HL-60 (cell line): ENCODE measurements at places on chromosomes 12 and 14.

DNA sequence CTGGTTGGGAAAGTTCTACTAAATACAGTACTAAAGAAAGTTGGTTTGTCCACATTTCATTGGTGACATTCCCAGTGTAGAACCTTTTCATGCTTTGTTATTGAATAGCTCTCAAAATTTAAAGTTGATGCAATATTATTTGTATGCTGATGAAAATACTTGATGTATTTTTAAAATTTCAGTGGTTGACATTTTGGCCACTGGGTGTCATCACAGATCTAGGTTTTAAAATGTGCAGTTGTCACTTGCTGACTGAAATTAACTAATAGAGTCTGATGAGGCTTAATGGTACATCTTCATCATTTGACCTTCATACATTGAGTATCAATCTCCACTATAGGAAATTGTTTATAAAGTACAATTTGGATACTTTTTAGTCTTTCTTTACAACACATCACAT, 37.1 kb downstream of the CMAS start:
- no peak for DNase-seq

GRCh38 chr12:3797531-3798048, 44.7 kb upstream of the CRACR2A start:
- peak; percentile 13 for DNase-seq

DNA sequence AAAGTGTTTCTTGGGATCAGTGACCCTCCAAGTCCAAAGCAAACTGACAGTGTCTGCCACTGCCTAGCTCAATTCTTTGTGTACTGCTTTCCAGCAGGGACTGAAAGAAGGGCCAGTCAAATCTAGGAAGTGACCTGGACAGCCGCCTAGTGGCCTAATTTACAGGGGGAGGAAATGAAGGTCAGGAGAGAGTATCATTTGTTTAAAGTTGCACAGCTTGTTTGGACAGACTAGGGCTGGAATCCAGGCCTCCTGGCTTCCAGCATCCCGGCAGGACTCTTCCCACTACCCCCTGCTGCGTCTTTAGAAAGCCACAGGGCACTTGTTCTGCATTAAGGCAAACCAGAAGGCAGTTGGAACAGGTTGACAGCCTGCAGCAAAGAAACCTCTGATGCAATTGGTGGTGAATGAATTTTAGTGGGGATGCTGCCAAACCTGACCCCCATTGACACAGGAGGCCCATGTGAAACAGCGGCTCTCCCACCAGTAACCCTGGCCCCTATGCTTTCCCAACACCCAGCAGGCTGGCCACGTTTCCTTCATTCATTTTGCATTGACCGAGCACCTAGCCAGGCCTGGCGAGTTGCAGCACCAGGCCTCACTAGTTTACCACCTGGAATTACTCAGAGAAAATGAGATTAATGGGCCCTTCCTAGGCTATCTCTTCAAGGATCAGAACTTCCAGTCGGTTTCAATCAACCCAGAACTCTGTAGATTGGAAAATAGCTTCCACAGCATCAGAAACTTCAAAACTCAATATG, 28.2 kb downstream of the GALNT16 start:
- no peak for DNase-seq

- no peak for DNase-seq
Observed at GRCh38 chr12:512933-513332, 53.2 kb downstream of the B4GALNT3 start.

- no peak for DNase-seq
Observed at GRCh38 chr14:77825895-77826519, 26.1 kb downstream of the ADCK1 start.

DNA sequence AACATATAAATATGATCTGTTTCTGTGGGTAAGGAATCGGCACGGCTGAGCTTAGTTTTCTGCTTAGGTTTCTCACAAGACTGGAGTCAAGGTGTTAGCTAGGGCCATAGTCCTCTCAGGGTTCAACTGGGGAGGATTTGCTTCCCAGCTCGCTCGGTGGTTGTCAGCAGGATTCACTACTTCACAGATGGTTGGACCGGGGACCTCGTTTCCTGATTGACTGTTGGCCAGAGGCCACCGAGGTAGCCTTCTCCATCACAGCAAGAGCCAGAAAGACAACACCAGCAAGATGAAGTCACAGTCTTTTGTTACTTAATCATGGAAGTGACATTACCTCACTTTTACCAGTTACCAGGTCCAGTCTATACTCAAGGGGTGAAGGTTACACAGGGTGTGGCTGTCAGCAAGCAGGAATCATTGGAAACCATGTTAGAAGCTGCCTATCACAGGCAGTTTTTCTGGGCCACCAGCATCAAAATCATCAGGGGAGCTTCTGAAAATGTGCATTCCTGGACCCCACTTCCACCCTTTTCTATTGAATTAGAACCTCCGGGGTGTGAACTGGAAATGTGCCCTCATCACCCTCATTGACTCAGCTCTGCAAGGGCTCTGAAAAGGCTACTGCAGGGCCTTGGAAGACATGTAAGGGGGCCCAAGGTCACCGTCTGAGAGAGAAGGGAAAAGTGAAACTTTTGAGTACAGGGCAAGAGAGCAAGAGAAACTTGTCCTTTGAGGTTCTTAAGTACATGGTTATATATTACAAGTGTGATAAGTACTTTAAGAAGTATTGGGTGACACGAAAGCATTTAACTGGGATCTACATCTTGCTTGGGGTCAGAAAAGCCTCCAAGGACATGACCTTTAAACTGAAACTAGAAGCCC, 10.9 kb downstream of the COPS7A start:
- DNase-seq: no peak

- no peak for DNase-seq
Observed at GRCh38 chr12:123936956-123937706, 35.5 kb downstream of the CCDC92 start.

DNA sequence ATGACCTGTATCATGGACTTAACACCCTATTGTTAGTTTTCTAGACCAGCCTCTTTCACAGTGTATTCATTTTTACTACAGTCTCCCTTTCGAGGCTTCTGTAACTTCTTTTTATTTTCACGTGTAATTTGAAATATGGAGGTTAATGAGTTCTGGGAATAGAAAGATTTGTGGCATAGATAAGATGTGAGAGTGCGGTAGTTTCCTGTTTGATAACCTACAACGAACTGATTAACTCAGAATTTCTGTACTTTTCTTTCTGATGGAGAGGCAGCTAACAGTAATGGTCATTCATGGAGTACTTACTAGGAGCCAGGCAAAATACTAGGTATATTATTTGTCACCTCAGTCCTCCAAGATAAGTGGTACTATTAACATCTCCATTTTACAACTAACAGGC, 21.2 kb downstream of the POLR3B start:
- DNase-seq: no peak

GRCh38 chr12:123741937-123742572, 20.0 kb upstream of the DNAH10 start:
- no peak for DNase-seq

GRCh38 chr12:104686196-104686595, 229.4 kb downstream of the CHST11 start:
- DNase-seq: no peak

DNA sequence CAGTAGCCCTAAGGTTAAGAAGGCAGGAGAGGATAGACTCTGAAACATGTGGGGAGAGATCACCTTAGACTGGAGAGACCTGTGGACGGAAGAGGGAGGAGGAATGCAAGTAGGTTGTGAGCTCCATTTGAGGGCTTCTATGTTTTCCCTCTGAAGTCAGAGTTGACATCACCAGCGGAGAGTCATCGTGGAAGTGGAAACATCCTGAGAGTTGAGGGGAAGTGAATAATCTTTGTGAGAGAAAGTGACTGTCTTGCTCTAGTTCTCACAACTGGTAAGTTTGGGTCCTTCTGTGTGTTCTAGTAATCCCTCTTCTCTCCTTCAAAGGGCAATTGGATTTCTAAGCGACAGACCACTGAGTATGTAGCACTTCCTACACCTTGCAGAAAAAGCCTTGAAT, 103.6 kb upstream of the CCND2 start:
- DNase-seq: no peak

DNA sequence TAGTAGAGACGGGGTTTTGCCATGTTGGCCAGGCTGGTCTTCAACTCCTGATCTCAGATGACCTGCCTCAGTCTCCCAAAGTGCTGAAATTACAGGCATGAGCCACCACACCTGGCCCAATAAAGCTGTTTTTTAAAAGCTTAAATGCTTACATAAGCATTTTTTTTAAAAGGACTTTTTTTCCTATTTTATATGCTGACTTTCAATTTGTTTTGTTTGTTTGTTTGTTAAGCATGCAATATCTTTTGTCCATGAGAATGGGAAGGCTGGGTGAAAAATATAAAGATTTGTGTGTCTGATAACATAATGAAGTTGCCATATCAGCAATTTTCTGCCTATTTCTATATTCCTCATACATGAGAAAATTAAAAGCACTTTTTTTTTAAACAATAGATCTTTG, 17.0 kb upstream of the SLC2A13 start:
- DNase-seq: no peak

DNA sequence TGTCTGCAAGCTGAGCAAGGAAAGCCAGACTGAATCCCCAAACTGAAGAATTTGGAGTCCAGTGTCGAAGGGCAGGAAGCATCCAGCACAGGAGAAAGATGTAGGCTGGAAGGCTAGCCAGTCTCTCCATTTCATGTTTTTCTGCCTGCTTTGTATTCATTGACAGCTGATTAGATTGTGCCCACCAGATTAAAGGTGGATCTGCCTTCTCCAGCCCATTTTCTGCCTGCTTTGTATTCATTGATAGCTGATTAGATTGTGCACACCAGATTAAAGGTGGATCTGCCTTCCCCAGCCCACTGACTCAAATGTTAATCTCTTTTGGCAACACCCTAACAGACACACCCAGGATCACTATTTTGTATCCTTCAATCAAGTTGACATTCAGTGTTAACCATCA, 85.3 kb downstream of the PLBD1 start:
- no peak for DNase-seq

DNA sequence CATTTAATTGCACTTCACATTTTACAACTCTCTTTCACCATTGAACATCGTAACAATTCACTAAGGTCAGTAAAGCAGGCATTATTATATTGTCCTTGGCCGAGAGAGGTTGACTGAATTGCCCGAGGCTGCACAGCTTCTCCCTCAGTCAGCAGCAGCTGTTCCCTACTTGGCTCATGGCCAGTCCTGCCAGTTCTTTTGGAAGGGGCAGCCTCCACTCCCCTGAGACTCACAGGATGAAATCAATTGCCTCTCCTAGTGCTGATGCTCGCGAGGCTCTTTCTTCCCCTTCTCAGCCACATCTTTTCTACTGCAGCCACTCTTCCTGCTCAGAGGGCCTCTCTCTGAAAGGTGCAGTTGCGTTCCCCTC, 79.9 kb upstream of the KCNA1 start:
- peak; percentile 4 for DNase-seq

GRCh38 chr14:20631880-20632389, 9.6 kb downstream of the OR6S1 start:
- DNase-seq: no peak

GRCh38 chr12:46158501-46158900, 110.3 kb downstream of the SLC38A1 start:
- DNase-seq: no peak

- DNase-seq: no peak
Observed at GRCh38 chr12:104407922-104408321, 48.8 kb upstream of the CHST11 start.

GRCh38 chr12:64582862-64583261, 27.4 kb upstream of the RASSF3 start:
- DNase-seq: no peak

GRCh38 chr14:97120204-97120603, 323.0 kb downstream of the VRK1 start:
- no peak for DNase-seq

DNA sequence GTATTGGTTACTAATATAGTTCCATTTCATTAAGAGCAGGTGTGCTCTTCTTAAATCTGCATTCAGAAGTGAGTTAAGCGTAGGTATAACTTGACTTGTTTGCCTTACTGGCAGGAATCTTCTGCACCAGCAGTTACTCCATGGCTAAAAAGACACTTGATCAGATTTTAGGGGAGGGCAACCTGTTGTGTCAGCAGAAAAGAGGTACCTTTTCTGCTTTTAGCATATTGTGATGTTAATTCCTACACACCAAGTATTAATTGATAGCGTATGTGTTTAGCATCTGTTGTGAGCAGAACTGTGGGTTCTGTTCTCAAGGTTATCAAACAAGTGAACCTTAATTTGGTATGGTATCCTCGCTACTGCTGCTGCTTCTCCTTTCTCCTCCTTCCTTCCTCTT, 38.3 kb downstream of the TTLL5 start:
- DNase-seq: no peak

GRCh38 chr12:90120627-90121026, 412.0 kb upstream of the ATP2B1 start:
- no peak for DNase-seq

DNA sequence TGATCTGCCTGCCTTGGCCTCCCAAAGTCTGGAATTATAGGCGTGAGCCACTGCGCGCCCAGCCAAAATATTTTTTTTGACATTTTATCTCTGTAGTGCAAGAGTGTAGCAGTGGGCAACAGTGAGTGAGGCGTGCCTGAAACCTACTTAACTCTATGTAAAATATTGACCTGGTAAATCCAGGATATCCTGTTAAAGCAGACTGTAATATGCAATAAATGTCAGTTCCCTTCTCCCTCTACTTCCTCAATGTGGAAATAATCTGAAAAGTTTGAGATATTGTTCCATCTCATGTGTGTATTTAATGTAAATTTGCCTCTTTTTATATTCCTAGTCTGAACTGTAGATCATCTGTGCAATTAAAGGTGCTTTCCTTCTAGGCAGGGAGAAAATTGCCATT, 9.5 kb upstream of the CDK17 start:
- peak; percentile 25 for DNase-seq

DNA sequence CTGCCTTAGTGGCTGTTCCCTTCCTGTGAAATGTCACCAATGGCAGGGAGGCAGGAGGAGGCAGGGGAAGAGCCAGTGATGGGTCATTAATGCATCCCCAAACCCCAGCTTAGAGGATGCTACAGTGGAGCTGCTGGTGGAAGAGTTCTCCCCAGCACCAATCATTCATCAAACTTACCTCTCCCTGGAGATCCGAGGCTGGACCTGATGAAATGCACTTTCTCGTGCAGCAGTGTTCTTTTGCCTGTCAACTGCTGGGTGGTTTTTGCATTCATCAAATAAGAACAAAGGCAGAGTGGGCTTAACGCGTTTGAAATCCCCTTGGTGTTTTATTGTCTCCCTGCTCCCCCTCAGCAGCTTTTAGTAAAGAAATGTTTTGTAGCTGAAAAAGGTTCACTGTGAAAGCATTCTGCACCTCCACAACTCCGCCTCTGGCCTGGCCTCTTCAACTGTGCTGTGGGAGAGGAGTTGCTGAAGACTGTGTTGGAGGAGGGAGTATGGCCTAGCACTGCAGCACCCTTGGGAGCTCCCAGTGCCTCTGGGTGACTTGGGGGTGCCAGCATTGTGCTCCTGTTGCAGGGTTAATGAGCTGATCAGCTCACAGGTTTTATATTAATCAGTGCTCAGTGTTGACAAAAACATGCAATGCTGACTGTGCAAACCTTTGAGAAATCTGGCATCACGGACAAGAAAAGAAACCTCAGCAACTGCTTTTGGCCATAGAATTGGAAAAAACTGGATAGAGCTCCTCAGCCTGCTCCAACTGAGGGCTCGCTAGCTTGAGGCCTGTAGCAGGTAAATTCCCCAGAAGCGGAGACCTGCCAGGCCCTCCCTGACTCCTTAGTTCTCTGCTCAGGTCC, 14.4 kb downstream of the TSPAN9 start:
- DNase-seq: no peak

- DNase-seq: no peak
Observed at GRCh38 chr12:50924131-50924438, 28.3 kb upstream of the HIGD1C start.

- no peak for DNase-seq
Observed at GRCh38 chr12:30437616-30438015, 258.1 kb downstream of the IPO8 start.
